ENCODE measurements at places on chromosomes 2 and 18.
A peak's percentile ranks its signal among the peaks of the same experiment; 100 is the strongest.

DNA sequence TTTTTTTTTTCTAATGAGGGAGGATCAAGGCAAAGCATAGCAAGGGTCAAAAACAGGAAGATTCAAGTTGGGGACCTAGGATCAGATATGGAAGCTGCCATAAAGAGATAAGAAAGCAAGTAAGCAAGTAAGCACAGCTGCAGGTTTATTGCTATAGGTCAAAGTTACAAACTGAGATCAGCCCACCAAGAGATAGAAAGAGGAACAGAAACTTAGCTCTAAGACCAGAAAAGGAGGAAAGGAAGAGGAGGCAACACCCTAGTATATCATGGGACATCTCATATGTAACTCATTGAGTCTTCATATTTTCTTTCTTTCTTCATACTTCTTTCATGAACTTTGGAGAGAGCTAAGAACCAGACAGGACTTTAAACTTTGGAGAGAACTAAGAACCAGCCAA lies 295.9 kb upstream of the CRIM1 start:
- DNase-seq, result no peak

GRCh38 chr2:174873471-174873870 lies 109.2 kb upstream of the CHRNA1 start:
- peak; percentile 85 for DNase-seq

GRCh38 chr2:161107265-161107664 lies 53.0 kb upstream of the TANK start:
- DNase-seq, result no peak

GRCh38 chr2:226185616-226186211 lies 613.9 kb downstream of the IRS1 start:
- DNase-seq, result peak; percentile 99

- no peak for DNase-seq
These were observed 38.8 kb downstream of the G6PC2 start for GRCh38 chr2:168939918-168940317.

DNA sequence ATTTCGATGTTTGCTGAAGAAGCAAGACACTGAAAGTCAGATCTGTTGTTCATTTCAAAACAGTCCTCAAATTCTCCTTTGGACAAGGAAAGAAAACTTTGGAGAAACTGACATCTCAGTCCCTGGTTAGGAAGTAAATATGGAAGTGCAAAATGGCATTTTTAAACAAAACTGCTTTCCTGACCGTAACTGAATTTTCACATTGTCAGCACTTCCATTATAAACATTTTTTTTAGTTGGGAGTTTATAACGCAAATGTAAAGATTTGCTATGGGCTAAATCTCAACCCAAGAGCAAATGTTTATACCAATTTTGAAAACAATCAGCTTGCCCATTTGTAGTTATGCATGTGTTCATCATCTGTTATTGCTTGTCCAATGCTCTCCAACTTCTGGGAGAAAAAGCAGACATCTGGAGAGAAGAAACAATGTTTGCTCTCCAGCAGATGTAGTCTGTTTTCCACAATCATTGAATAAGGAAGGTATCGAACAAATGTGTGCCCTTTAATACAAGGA lies 520.1 kb downstream of the ARHGAP15 start:
- DNase-seq, result no peak
